Activated CD4-positive, alpha-beta T cell treated with anti-CD3 and anti-CD28 coated beads, Interleukin-2, Interleukin-6, amounts not matched to agents 100 ng/mL and 50 ng/mL, durations not matched to agents 16 hours and 8 hours (primary cell): ENCODE measurements at places on chromosomes 12 and 14.
A peak's percentile ranks its signal among the peaks of the same experiment; 100 is the strongest.

GRCh38 chr12:104598342-104599271 is 141.9 kb downstream of the CHST11 start:
- no peak for DNase-seq

GRCh38 chr12:47731723-47732122 is 6.4 kb upstream of the ENDOU start:
- DNase-seq, result no peak

GRCh38 chr14:21014761-21015190 is 10.1 kb downstream of the NDRG2 start:
- peak; percentile 81 for DNase-seq

- DNase-seq, result no peak
Observed at GRCh38 chr14:42319996-42320395, 713.3 kb downstream of the LRFN5 start.

- DNase-seq, result no peak
Observed at GRCh38 chr12:129585296-129585695, 318.5 kb downstream of the TMEM132D start.

DNA sequence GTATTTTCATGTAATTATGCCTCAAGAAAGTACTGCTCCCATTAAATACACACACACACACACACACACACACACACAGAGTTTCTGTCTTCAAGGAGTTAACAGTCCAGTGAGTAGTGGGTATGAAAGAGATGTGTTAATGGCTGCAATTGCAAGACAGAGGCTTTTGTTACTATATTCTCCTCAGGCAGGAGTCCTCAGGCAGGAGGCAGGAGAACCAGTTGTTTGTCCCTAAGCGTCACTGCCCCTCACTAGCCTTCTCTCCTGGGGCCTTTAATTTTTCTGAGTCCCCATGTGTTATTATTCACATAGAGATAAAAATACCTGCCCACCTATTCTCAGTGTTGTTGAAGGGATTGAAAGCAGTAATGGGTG is 31.2 kb downstream of the DAD1 start:
- DNase-seq, result peak; percentile 35

DNA sequence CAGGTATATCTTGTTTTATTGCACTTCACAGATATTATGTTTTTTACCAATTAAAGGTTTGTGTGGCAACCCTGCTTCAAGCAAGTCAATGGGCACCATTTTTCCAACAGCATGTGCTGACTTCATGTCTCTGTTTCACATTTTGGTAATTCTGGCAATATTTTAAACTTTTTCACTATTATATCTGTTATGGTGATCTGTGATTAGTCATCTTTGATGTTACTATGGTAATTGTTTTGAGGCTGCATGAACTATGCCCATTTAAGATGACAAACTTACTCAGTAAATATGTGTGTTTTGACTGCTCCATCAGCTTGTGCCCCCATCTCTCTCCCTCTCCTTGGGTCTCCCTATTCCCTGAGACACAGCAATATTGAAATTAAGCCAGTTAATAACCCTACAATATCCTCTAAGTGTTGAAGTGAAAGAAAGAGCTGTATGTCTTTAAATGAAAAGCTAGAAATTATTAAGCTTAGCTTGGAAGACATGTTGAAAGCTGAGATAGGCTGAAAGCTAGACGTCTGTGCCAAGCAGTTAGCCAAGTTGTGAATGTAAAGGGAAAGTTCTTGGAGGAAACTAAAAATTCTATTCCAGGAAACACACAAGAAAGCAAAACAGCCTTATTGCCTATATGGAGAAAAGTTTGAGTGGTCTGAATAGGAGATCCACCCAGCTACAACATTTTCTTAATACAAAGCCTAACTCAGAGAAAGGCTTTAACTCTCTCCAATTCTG is 365.1 kb downstream of the ATP23 start:
- no peak for DNase-seq

GRCh38 chr14:23143911-23144310 is 24.9 kb upstream of the CEBPE start:
- no peak for DNase-seq

- no peak for DNase-seq
Observed at GRCh38 chr12:45388545-45388944, 172.7 kb downstream of the ANO6 start.

- DNase-seq, result peak; percentile 96
Observed at GRCh38 chr14:49999146-49999761, 106.4 kb downstream of the ARF6 start.

DNA sequence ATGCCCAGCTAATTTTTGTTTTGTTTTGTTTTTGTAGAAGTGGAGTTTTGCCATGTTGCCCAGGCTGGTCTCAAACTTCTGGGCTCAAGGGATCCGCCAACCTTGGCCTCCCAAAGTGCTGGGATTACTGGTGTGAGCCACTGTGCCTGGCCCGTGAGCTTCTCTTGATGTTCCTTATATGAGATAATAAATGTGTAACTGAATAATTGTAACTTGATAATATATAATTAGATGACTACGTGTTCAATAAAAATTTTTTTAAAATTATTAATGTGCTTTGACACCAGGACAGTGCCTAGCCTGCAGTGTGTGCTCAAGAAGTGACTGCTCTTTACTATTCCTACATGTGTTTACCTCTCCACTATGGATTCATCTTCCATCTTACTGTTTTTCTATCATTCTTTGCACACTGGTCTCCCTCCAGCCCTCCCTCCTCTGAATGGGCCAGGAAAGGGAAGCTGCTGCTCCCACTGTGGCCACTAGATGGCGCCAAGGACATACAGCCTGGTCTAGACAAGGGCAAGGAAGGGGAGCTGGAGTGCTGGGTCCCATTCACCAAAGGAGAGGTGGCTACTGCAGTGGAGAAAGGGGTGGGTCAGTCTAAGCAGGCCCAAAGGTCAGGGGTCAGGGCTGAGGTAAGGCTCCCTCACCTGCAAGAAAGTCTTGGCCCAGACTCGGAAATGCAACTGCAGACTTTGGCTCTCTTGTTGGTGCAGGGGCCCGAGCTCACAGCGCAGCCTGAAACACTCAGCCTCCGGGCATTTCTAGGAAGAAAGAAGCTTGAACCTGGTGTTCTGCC is 14.7 kb upstream of the ZNF385A start:
- DNase-seq, result peak; percentile 91

GRCh38 chr12:116101991-116102390 is 175.5 kb downstream of the MED13L start:
- DNase-seq, result no peak

DNA sequence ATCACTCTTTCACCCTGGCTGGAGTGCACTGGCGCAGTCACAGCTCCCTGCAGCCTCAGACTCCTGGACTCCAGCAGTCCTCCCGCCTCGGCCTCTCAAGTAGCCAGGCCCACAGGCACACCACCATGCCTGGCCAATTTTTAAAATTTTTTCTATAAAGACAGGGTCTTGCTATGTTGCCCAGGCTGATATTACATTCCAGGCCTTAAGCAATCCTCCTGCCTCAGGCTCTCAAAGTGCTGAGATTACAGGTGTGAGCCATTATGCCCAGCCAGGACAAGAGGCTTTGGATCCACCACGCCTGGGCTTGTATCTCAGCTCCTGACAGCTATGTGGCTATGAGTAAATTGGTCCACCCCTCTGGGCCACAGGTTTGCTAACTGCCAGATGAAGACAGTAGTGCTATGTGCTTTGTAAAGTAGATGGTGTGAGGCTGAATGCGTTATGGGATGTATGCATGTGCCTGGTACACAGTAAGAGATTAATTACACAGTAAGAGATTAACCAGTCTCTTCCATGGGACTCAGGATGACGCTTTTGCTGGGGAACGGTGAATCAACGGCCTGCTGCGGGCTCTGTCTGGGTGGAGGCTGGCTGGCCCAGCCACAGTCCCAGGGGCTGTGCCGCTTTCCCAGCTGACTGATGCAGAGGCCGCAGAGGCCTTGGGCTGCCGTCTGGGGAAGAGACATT is 53.3 kb upstream of the NCOR2 start:
- no peak for DNase-seq

DNA sequence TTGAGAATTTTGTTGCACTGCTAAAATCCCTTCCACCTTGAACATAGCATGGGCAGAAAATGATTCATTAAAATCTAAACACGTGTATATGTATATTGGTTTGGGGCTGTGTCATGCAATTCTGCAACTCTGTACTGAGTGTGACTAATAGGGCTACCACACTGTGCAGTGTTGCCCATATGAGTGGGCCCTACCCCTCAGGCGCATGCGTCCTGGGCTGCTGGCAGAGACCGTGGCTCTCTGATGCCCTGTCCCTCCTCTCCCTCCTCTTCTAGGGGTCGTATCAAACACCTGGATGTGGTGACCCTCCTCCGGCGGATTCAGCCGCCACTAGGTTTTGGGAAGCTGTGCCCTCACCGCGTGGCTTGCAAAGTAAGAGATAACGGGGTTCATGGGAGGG is 128.4 kb upstream of the FKBP4 start:
- DNase-seq, result peak; percentile 4

- no peak for DNase-seq
Observed at GRCh38 chr12:68850390-68850789, 42.4 kb downstream of the MDM2 start.

DNA sequence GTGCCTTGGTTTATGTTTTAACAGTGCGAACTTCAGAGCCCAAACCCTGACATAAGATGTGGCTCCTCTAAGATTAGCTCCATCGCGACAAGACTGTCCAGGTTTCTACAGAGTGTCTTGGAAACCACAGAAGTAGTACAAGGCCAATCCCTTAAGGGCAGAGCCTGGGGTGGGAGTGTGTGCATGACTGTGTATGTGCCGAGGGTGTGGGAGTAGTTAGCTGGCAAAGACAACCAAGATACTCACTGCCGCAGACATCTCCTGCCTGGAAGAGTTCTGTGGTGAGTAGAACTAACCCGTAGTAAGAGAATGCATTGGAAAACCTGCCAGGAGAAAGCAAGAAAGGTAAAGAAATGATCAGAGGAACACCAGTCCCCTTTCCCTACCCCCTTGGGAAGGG is 54.1 kb downstream of the DAO start:
- no peak for DNase-seq

GRCh38 chr12:87756111-87756510 is 273.1 kb downstream of the C12orf50 start:
- DNase-seq, result no peak

DNA sequence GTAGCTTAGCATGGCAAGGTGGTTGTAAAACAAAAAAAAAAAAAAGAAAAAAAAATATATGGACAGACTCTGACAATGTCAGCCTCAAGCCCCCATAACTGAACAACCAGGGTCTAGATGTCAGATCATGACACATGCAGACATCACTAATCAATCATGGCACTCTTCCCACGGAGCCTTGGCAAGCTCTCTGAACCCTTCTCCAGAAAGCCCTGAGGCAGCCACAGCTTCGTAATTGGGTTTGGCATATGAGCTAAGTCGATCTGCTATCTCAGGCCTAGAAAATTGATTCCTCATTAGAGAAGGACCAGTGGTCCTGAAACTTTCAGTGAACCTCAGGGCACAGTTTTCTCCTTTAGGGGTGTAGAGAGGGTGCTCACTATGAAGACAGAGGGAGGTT is 112.2 kb downstream of the GPR135 start:
- DNase-seq, result no peak

- no peak for DNase-seq
Observed at GRCh38 chr12:6029401-6029800, 84.3 kb upstream of the ANO2 start.

DNA sequence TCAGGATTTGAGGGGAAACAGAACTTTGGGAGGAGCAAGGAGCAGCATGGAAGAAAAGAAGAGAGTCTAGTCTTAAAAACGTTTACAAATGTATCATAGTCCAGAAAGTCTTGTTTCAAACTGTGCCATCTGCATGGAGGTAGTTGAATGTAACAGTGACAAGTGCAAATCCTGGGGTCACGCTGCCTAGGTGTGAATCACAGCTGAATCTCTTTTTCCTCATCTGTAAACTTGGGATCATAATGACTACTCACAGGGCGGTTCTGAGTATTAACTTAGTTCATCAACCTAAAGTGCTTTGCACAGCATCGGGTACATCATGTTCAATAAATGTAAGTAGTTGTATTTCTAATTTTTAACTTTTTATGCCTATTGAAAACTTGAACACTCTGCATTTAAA is 208.5 kb downstream of the CHST11 start:
- peak; percentile 64 for DNase-seq

GRCh38 chr12:120470150-120470784 is 719 bp upstream of the SRSF9 start:
- peak; percentile 26 for DNase-seq

DNA sequence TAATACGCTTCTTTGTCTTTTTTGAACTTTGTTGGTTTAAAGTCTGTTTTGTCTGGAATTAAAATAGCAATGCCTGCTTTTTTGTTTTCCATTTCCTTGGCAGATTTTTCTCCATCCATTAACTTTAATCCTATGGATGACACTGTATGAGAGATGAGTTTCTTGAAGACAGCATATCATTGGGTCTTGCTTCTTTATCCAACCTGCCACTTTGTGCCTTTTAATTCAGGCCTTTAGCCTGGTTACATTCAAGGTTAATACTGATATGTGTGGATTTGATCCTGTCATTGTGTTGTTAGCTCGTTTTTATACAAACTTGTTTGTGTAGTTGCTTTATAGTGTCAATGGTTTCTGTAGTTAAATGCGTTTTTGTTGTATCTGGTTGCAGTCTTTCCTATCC is 168.0 kb downstream of the NTS start:
- DNase-seq, result no peak
